ENCODE measurements at places on chromosomes 1 and 21.

DNA sequence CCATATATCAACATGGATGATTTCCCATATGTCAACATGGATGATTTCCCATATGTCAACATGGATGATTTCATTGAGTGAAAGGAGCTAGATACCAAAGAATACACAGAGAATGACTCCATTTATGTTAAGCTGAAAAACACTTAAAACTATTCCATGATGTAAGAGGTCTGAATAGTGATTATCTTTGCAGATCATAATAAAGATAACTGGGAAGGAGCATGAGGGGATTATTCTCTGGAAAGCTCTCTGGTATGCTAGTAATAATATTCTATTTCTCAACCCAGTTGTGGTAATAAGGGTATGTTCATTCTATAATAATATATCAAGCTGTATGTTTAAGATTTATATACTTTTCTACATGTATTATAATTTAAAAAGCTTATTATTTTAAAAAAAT lies 14.1 kb downstream of the SYNJ1 start:
- DNase-seq: no peak

GRCh38 chr1:14140831-14141401 lies 440.9 kb downstream of the PRDM2 start:
- no peak for DNase-seq

- DNase-seq: no peak
Measured at GRCh38 chr1:16967095-16967575, 13.3 kb downstream of the MFAP2 start.

- DNase-seq: no peak
Measured at GRCh38 chr1:222163895-222164294, 384.0 kb downstream of the HHIPL2 start.

DNA sequence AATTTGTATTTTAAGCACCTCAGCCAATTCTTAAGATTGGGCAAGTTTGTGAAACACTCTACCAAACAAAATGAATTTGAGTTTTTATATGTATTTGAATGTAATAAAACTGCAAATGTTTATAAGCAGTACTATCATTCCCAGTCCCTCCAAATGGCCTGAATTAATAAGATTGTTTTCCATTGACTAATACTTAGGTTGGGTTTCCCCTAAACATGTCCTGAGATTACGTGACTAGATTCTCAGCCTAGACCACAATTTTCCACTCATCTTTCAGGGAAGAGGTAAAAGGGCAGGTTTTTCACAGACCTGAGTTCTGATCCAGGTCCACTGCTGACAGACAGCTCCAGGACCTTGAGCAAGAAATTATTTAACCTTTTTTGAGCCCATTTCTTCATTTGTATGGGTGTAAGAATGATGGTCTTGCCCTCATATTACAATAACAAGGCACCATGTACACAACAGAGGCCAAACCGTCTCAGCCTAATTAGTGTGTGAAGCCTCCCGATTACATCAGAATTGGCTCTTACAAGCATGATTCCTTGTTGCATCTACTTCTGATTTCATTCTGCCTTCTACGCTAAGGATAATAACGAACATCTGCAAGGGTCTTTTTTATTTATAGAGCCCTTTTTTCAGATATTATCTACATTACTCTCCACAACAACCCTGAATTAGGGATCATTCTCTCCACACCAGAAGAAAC lies 51.2 kb downstream of the BEND5 start:
- DNase-seq: no peak

Measured in activated naive CD8-positive, alpha-beta T cell treated with anti-CD3 and anti-CD28 coated beads for 36 hours (primary cell).